ENCODE measurements at places on chromosomes 1 and 21.
A peak's percentile ranks its signal among the peaks of the same experiment; 100 is the strongest.

DNA sequence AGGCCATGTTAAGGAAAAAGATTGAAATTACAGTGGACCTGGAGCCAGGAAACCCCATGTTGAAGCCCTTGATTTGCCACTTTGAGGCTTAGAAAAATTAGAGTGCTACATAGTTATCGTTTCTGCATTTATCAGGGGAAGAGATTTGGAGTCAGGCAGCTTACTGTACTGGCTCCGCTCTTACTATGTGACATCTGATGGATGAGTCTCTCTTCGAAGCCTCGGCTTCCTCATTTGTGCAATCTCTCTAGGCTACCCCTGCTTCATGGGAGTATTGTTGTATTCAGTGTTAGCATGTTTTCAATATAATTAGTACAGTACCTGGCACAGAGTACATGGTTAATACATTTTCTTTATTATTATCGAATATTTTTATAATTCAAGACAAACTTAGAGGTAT, 480.4 kb upstream of the USP24 start:
- no peak for DNase-seq

- no peak for DNase-seq
These were observed 40.5 kb upstream of the TARBP1 start for GRCh38 chr1:234519506-234519905.

DNA sequence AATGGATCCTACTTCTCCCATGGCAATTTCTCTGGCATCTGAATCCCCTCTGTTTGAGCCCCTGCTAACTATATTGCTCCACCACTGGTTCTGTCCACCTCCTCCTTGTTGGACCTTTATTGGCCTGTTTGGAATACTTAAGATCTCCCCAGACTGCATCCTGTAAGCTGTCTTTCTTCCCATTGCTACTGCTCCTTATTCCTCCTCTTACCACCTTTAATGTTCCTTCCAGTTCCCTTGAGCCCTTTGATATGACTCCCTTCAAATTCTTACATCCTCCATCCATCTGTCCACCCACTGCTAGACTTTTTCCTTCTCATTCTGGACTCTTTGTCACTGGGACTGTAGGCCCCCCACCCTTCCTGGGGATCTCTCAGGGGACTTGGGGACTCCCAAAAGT, 31.0 kb downstream of the LRIG2 start:
- no peak for DNase-seq

DNA sequence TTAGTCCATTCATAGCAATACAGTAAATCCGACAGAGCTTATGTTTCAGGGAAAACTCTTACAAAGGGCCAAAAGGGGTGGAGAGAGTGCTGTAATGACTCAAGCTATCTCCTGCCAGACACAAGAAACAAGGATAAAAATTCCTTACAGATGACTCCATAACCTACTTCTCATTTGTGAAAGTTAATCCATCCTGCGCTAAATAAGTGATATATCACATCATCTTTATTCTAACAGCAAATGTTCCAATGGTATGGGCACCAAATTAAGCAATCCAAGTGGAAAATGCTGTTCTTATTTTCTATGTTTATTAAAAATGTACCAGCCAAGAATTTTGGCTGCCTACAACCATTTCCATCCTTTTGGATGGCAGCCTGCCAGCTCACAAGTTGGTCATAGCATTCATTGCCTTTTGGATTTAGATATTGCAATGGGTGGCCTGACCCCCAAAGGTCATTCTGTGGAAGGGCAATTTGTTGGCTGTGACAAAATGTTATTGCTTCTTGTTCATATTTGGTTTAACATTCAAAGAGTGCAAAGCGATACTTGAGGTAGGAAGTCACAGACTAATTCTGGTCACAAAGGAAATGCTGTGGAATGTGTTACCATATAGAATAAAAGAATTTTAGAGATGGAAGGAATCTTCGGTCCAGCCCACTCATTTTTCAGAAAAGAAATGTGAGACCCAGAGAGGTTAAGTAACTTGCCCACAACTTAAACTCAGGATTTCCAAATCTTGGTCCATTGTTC, 2.8 kb upstream of the ENAH start:
- peak; percentile 92 for DNase-seq

- DNase-seq = no peak
These were observed 2.3 kb upstream of the MKNK1 start for GRCh38 chr1:46606255-46606965.

DNA sequence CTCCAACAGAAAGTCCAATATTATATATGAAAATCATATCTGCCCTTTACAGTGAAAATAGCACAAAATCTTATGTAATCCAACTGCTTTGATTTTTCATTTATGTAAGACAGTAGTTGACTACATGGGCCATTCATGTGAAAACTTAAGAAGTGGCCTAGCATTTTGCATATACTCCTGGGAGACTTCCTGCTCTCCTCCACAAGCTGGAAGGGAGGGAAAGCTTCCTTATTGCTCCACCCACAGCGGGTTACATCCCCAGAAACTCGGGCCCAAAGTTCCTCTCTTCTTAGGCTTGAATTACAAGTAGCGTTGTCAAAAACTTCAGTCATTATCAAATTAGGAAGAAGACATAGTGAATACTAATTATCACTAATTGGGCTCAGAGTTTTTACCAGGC, 29.2 kb downstream of the FYB2 start:
- DNase-seq = no peak

DNA sequence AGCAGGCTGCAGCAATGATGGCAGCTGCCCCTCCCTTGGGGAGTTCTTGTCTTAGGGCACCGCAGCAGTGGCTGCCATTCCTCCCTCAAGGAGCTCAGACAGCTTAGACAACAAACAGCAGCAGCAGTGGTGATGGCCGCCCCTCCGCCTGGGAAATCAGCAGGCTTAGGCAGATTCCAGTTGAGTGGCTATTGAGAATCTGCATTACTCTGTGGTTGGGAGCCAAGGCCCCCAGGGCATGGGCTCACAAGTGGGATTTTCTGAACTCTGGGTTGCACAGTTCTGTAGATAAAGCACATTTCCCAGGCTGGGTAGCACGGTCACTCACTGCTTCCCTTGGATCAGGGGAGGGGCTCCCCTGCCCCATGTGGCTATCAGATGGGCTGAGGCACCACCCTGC, 1280.7 kb upstream of the TMPRSS15 start:
- DNase-seq = no peak

DNA sequence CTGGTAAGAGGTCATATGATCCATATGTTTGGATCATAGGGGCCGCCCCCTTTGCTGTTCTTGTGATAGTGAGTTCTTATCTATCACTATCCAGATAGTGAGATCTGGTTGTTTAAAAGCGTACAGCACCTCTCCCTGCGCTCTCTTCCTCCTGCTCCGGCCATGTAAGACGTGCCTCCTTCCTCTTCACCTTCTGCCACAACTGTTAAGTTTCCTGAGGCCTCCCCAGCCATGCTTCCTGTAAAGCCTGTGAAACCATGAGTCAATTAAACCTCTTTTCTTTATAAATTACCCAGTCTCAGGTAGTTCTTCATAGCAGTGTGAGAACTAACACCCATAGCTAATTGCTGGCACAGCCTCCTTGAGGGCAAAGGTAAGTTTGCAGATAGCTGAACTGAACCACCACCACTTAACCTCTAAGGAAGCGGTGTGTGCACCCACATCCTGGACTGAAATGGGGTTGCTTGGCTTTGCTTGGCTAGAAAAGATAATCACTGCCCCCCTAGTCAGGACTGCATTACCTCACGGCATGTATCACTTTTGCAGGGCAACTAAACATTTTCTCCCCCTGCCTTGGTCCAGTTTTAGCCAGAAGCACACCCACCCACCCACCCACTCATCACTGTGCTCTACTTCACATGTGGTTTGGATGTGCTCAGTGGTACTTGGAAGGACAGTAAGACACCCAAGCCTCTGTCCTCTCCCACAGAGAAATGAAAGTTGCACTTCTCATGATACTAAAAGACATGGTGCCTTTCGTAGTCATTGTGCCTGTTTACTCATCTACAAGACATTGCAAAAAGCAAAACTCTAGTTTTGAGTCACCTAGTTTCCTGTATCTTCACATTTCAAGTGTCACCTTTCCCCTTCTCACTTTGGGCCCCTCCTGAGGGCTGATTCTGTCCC, 23.1 kb upstream of the PTAFR start:
- DNase-seq = no peak

Measured in GM04504 (cell line).